ENCODE measurements at places on chromosomes 5 and 9.

- no peak for DNase-seq
These were observed 101.0 kb upstream of the GABRG2 start for GRCh38 chr5:161966564-161966963.

DNA sequence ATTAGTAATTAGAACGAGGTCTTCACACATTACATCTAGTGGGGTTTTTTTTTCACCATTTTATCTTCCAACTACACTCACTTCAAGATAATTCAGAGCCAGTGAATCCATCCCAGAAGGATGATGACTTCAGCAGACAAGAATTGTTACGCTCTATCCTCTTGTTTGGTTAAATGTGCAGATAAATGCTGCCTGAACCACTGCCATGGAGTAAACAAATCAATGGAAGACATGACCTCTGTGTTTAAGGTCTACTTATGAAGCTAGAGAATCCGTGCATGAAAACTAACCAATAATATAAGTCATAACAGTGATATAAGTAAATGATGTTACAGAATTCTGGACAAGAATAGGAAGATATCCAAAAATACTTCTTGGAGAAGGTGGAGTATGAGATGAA is 602.6 kb downstream of the TLR4 start:
- DNase-seq = no peak

GRCh38 chr9:90099262-90099963 is 494.6 kb downstream of the GADD45G start:
- DNase-seq = no peak

DNA sequence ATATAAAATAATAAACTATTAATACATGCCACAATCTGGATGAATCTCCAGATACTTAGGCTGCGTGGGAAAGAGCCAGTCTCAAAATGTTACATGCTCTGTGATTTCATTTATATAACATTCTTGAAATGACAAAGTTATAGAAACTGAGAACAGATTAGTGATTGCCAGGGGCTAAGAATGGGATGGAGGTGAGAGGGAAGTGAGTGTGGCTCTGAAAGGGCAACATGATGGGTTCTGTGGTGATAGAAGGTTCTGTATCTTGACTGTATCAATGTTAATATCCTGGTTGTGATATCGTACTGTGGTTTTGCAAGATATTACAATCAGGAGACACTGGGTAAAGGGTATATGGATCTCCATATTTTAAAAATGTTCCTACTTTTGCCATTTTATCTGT is 50.7 kb downstream of the SPEF2 start:
- DNase-seq = no peak

- DNase-seq = no peak
These were observed 61.8 kb downstream of the PRKACG start for GRCh38 chr9:68951879-68952659.

- DNase-seq = no peak
These were observed 74.0 kb upstream of the SPTLC1 start for GRCh38 chr9:92188969-92189781.

DNA sequence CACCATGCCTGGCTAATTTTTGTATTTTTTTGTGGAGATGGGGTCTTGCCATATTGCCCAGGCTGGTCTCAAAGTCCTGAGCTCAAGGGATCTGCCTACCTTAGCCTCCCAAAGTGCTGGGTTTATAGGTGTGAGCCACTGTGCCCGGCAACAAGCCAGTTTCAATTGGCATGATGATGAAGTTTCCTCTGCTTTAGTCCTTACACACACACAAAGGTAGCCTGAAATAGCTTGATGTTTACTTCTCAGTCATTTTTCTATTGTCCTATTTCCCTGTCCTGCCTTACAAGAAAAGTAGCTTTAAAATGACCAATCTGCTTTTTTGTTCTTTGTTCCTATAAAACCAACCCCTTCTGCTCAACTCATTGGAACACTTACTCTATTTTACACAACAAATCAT is 33.6 kb downstream of the PDE6A start:
- no peak for DNase-seq

DNA sequence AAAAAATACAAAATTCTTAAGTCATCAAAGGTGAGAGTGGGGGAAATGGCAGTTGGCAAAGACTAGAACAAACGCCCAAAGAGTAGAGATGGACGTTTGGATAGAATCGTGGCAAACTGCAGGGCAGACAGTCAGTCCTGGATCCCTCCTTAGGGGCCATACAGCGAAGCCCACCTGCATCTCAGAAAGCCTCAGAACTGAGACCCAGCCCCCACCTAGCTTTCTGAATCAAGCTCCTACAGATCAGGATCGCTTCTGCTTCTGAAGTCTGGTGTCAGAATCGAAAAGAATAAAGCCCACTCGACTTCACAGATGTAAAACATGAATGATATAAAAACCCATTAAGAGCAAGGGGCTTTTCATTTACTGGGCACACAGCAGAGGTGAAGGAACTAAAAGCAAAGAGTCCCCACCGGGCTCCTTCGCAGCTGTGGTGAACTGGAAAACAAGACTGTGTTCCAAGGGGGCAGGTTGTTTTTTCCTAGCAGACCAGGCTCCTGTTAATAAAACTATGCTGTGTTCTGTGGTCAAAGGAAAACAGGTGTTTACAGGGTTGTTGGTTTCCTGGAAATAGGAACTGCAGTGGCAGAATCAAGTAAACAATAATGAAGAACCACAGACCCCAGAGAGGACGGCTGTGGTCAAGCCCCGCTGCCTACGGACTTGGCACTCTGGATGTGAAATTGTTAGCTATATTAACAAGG is 91.8 kb downstream of the TLE1 start:
- no peak for DNase-seq

GRCh38 chr5:112625246-112625645 is 112.4 kb upstream of the APC start:
- no peak for DNase-seq

- DNase-seq = no peak
These were observed 97.1 kb upstream of the CDH6 start for GRCh38 chr5:31096238-31096865.

DNA sequence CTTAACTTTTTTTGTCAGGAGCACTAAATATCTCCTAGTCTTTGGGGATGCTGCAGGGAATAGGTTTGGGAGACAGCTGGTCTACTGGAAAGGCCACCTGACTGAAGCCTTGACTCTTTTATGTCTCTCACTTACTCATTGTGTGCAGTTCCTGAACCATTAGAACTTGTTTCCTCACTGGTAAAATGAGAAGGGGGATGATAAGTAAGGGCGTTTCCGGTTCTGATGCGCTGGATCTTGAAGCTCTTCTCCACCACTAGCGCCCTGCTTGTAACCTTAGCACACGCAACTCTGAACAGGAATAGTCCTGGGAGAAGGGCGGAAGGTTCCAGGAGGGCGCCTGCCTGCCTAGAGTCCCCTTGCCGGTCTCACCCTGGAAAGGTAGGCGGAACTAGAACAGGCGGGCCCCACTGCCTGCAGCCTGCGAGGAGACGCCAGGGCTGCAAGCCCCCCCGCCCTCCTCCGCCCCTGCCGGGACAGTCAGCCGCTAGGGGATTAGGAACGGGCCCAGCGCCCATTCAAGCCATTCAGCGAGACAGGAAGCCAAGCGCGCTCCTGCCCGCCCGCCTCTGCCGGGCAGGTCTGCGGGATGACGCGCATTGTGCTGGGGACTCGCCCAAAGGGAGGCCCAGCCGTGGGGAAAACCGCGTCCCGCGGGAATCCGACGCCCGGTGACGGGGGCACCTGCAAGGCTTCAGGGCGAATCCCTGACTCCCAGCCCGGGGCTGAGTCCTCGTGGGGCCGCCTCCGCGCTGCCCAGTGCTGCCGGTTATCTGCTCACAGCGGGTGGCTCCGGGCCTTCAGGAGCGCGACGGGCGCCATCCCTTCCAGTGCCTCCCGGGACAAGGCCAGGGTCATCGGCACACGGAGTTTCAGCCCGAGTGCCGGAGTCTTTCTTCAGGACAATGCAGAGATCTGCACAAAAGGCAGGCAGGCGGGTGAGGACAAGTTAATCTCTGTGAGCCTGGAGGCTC is 44.0 kb upstream of the XPA start:
- peak; percentile 42 for DNase-seq

DNA sequence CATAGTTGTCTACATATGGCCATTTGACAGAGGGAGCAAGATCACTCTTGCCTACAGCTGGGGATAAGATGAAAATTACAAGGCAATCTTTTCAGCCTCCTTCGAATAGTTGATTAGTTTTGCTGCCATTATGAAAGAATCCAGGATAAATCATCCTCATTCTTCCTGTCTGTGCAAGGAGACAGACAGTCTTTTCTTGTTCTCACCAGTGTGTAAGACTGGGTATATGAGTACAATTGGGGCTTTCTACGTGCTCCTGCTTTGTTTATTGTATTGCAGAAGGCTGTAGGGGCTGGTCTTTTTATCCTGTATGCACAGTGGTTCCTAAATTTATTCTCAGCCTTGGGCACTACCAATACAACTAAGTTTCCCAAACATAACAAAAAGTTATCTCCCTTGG is 76.8 kb downstream of the SPEF2 start:
- DNase-seq = no peak

DNA sequence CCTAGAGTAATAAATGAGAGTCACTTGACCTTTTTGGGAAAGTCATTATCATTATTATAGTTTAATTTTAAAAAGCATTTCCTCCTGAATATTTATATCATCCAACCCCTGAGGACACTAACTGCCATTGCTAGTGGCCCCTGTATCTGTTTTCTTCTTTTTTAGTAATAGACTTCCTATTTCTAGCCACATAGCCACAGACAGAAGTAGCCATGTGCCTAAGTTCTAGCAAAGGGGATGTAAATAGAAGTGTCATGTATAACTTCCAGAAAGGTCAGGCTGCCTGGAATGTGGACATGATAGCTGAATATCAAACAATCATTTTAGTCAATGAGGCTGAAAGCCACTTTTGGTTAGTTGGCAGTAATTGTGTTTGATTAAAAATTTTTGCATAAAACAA is 37.5 kb upstream of the IQGAP2 start:
- no peak for DNase-seq

GRCh38 chr5:33329891-33330290 is 110.9 kb upstream of the TARS1 start:
- DNase-seq = no peak

DNA sequence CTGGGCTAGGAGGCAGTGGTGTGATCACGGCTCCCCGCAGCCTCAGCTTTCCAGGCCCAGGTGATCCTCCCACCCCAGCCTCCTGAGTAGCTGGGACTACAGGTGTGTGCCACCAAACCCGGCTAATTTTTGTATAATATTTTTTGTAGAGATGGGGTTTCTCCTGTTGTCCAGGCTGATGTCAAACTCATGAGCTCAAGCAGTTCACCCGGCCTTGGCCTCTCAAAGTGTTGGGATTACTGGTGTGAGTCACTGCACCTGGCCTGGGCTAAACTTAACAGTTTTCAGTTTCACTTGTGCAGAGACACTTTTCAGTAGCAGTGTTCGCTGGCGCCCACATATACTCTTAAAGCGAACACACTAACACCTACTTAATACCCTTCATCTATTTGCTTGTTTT is 205.6 kb upstream of the ZNF608 start:
- no peak for DNase-seq

DNA sequence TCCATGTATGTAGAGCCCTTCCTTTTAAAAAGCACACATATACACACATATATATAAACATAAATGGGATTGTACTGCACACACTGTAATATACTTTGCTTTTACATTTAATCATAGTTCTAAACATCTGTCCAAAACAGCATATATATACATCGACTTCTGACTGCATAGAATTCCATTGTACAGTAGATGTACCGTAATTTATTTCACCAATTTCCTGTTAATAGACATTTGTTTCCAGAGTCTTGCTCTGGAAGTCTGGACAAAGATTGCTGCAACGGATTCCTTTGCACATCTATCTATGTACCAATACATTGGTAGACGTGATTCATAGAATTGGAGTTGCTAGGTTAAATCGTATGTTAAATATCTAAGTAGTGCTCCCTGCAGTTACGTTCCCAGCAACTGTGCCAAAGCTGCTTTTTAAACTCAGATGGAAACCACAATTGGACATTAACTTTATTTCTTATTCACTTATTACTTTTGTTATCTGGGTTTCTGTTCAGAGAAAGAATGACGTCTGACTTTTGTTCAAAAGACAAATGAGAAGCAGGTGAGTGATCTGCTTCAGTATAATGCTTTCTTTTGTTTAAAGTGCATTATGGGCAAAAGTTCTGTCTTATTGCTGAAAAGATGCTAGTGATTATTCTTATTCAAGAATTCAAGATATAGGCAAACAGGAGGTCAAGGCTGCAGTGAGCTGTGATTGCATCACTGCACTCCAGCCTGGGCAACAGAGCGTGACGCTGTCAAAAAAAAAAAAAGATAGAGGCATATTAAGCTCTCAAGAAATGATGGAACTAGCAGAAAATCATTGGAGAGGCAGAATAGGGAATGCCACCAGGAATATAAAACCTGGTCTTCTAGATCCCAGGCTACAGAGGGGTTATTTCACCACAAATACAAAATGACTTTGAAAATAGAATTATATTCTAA is 138.2 kb downstream of the FGF1 start:
- DNase-seq = no peak

DNA sequence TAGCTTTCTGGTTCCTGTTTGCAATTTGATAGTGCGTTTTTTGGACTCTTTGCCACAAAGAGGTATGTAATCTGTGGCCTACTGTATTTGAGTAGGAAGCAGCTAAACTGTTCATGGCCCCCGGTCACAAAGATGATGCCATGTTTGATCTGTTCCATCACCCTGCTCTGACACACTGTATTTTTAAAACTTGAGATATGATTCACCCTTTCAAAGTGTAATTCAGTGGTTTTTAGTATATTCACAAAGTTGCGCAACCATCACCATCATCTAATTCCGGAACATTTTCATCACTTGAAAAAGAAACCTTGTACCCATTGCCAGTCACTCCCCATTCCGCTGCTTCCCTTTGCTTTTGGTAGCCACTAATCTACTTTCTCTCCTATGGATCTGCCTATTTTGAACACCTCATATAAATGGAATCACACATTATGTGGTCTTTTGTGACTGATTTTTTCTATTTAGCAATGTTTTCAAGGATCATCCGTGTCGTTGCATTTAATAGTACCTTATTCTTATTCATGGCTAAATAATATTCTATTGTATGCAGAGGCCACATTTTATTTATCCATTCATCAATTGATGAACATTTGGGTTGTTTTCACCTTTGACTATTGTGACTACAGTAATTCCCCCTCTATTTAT is 141.6 kb downstream of the NR3C1 start:
- no peak for DNase-seq

- peak; percentile 78 for DNase-seq
These were observed 195.3 kb upstream of the KLF9 start for GRCh38 chr9:70609542-70610286.

- no peak for DNase-seq
These were observed 204.8 kb upstream of the RASEF start for GRCh38 chr9:83267741-83268140.

DNA sequence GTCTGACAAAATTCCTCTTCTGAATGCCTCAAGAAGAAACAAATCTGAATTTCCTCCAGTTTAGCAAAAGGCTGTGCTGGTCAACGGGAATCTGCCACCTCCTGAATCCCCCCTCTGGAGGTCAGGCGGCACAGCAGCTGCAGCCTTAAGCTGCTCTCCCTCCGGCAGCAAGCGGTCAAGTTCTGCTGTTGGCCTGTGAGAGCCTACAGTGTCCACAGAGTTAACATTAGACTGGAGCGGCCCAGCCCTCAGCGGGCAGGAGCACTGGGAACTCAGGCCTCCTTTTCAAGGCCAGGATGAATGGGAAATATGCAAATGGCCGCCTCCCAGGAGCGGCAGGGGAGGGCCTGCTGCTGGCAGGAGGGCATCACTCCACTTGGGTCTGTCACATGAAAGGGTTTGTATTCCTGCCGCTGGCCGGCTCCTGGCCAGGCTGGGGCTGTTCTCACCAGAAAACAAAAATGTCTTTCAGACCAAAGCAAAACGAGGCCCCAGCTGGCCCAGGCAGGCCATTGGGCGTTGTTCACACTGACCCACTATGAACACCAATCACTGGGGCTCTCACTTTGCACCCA is 8.2 kb downstream of the ACSL6 start:
- no peak for DNase-seq

Measured in gastrocnemius medialis (tissue), 4 donors.